NCI-H2171 (cell line): ENCODE measurements at places on chromosomes 5 and 9.

DNA sequence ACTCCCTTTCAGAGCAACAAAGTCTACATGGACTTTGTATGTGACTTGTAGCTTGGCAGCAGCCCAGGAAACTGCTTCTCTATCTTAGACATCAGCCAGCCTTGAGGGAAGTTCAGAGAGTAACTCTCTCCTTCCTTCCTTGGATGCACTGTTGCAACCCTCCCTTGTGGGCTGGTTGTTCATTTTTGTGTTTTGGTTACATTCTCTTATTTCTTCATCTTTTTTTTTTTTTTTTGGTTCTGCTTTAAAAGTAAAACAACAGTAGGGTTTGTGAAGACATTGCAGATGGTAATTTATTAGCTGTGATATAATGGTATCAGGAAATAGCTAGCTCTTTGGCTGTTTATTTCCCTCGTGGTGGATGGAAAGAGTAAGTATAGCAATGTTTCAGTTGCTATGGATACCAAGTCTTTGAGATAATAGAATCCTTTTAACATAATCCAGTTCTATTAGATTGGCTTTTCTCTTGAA is 97.9 kb upstream of the MAMDC2 start:
- DNase-seq: no peak

DNA sequence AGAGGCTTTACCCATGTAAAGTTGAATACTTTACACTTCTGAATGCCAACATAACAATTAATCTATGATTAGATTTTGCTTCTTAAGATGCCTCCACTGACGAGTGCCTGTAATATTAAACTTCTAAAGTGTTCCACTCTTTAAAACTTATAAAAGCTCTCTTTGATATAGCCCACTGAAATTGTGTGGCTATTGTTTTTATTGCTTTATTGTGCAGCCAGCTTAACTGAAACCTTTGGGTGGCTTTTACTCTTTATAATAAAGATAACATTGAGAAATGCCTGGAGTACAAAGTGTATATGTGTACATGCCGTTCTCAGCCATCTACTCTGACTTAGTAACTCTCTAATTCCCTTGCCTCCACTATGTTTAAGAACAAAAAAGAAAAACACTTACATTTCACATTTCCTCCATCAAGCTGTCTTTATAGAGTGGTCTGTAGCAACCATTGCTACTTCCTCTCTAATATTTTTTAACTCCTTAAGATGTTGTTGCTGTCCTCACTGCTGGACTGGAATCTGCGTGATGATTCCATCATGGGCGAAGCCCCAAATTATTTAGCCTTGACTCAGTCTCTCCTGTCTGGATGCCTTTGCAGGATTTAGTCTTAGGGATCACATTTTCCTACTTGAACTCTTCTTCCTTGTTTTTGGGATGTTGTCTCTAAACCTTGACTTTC is 9.1 kb downstream of the PIK3R1 start:
- DNase-seq: no peak

DNA sequence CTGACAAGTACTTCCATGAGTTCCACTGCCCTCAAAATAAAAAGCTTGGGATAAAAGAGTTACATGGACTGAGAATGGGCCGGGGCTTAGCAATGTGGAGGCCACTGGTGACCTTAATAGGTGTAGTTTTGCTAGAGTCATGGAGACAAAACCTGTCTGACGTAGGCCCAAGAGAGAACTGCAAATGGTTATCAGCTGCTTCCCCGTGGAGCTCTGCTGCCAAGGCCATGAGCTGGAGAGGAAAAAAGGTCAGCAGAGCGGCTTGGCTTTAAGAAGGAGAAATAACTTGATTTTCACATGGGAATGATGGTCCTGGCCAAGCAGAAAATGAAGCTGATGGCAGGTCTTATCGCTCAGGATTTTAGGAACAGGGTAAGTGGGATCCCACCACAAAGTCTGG is 3.7 kb upstream of the SURF6 start:
- DNase-seq: no peak

DNA sequence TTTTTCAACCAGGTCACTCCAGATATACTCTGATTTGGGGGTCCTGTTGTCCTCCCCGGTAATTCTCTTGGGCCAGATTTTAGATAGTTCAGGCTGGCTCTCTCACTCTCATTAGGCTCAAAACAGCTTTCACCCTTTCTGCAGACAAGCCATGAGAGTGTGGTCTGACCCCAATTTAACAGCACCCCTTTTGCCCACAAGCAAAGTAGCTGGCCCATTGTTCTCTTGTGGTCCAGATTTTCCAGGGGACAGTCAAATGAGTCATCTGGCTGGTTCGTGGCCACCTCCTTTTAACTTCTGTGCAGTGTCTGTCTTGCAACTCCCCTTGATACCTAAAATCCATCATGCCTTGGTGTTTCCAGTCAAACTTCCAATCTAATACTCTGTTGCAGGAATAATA is 16.5 kb downstream of the BHMT2 start:
- no peak for DNase-seq

DNA sequence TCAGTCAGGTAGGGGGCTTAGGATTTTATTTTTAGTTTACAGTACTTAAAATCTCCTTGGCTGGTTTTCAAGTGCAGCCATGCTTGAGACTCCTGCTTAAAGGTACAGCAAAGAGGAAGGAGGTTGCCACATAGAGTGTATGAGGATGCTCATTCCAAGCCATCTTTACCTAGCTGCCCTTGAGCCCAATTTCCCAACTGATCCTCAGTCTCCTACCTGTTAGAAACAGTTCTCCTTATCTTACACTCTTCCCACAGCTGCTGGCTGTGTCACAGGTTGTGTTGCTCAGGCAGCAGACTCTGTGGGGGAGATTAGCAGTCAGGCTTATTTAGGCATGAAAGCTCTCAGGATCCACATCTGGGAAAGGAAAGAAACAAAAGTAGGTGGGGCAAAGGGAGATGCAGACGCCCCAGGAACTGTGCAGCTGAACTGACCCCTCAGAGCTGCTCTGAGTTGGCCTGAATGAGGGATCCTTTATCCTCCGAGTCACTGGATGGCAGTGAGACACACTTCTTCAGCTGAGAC is 95.1 kb downstream of the NMUR2 start:
- no peak for DNase-seq

- DNase-seq: no peak
Measured at GRCh38 chr5:122222580-122222979, 89.5 kb upstream of the SNCAIP start.

- no peak for DNase-seq
Measured at GRCh38 chr5:110854200-110854599, 115.4 kb downstream of the SLC25A46 start.
